ENCODE measurements at places on chromosomes 3 and 15. TPM values are rescaled to one million over a fixed set of nuclear protein-coding genes. Genes with fewer than 3 reads are reported as not detected.

The EXD1 gene
- total RNA-seq = not detected

The FBXL22 gene
- total RNA-seq = 0.78 TPM

The PCSK6 gene
- total RNA-seq = 2.4 TPM

The LSMEM2 gene
- not detected for total RNA-seq

The SOX14 gene
- total RNA-seq = not detected

The SNRPN gene
- total RNA-seq = 266 TPM

DNA sequence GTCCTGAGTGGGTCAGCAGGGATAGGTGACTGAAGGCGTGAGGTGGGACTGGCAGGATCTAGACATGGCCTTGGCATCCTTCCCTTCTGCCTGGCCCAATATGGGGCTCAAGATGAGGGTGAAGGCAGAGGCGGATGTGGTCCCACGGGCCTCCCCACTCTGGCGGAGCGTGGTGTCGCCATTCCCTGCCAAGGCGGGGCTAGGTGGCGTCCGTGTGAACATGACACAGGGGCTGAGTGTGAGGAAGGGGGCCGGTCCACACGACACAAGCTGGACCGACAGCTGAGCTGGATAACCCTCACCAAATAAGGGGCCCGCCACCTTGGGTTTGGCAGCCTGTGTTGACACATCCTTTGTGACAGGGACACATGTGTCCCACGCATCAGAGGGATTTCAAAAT lies 43.1 kb downstream of the ZNF710 start:
- H3K36me3 ChIP-seq = no peaks in the 10 kb centered on the region
- no peak overlapping the region for H3K27ac ChIP-seq
- no peaks in the 10 kb centered on the region for H3K27me3 ChIP-seq
- peaks cover 9% of the 10 kb centered on the region for H3K4me1 ChIP-seq
- DNase-seq = no peak

DNA sequence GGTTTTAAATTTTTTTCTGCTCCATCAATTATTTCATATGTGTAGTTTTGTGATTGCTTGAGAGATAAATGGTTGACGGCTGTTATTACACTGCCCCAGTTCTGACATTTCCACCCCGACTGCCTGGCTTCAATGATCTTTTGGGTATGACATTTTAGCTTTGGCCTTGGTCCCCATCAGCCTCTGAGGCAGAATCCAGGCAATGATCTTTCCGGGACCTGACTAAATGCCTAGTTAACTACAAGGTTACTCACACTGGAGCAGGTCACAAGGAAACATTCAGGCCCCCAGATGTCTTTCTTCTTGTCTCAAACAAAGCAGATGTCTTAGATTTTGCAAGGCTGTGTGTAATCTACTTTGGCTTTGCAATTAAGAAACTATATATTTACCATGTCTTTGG lies 61.1 kb upstream of the TMCO5A start:
- DNase-seq = no peak
- H3K27me3 ChIP-seq = no peaks in the 10 kb centered on the region
- no peaks in the 10 kb centered on the region for H3K4me1 ChIP-seq
- H3K27ac ChIP-seq = no peak overlapping the region

- H3K27ac ChIP-seq = no peak overlapping the region
- DNase-seq = no peak
- no peaks in the 10 kb centered on the region for H3K27me3 ChIP-seq
- no peak overlapping the region for H3K4me3 ChIP-seq
- no peaks in the 10 kb centered on the region for H3K4me1 ChIP-seq
These were observed 70.9 kb downstream of the DCUN1D1 start for GRCh38 chr3:182909318-182910040.

DNA sequence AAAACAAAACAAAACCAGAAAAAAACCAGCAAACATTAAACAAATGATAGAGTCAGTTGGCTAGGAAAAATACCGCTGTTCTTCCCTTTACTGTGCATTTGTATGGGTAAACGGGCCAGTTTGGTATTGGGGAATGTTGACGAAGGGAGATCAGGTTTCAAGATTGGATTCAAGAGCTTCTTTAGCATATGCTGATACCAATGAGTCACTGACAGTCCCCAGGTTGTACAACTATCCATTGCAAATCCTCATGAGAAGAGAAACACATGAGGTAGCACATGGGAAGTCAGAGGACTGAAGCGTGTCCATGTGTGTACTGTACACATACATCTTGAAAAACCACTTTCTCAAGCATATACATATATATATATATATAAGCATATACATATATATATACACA lies 25.6 kb downstream of the TIGIT start:
- H3K4me3 ChIP-seq = no peak overlapping the region
- no peak for DNase-seq
- no peaks in the 10 kb centered on the region for H3K36me3 ChIP-seq
- H3K27ac ChIP-seq = no peak overlapping the region
- H3K4me1 ChIP-seq = no peaks in the 10 kb centered on the region
- H3K27me3 ChIP-seq = no peaks in the 10 kb centered on the region

DNA sequence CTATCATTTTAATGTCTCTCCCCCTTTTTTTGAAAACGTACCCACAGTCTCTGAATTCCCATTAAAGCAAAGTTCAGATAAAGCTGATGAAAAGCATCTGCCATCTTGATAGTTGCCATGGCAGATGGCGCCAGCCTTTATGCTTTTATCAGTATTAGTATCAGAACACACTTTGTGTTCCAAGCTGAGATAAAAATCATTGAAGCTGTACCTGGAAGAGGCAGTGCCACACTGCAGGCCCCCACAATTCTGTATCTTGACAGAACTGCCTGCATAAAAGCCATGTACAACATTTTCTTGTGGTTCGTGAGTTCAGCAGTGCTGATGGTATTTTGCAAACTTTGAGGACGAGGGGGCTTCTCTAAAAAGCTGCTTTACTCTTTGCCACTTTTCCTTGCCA lies 311.7 kb downstream of the SATB1 start:
- no peak overlapping the region for H3K4me3 ChIP-seq
- H3K4me1 ChIP-seq = no peaks in the 10 kb centered on the region
- H3K36me3 ChIP-seq = no peaks in the 10 kb centered on the region
- no peaks in the 10 kb centered on the region for H3K27me3 ChIP-seq

GRCh38 chr15:92075764-92076163 lies 222.3 kb downstream of the SLCO3A1 start:
- DNase-seq = no peak
- no peak overlapping the region for H3K27ac ChIP-seq
- no peaks in the 10 kb centered on the region for H3K27me3 ChIP-seq
- H3K4me1 ChIP-seq = no peaks in the 10 kb centered on the region
- H3K4me3 ChIP-seq = no peak overlapping the region
- no peaks in the 10 kb centered on the region for H3K36me3 ChIP-seq

DNA sequence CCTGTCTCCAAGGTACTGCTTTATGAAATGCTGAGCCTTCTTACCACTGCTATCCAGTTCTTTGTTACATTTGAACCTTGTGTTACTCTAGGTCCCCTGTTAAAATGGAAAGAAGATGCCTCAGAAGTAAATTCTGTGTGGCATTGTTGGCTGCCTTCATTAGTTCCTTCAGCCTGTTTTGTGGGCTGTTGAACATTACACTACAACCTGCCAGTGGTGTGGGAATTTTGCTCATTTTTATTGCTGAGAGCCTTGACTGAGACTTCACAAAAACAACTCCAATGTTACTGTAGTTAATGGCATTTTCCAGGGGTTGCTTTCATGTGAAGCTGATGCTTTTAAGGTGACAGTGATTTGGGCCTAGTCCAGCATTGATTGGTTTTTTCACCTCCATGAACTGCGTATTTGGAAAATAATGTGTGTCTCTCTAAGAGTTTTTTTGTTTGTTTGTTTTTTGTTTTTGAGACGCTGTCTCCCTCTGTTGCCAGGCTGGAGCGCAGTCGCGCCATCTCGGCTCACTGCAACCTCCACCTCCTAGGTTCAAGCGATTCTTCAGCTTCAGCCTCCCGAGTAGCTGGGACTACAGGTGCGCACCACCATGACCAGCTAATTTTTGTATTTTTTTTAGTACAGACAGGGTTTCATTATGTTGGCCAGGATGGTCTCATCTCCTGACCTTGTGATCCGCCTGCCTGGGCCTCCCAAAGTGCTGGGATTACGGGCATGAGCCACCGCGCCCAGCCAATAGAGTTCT lies 4.3 kb downstream of the MAPK6 start:
- H3K27me3 ChIP-seq = no peaks in the 10 kb centered on the region
- H3K4me3 ChIP-seq = no peak overlapping the region
- no peaks in the 10 kb centered on the region for H3K36me3 ChIP-seq
- H3K27ac ChIP-seq = no peak overlapping the region
- peaks cover 24% of the 10 kb centered on the region for H3K4me1 ChIP-seq
- DNase-seq = no peak

DNA sequence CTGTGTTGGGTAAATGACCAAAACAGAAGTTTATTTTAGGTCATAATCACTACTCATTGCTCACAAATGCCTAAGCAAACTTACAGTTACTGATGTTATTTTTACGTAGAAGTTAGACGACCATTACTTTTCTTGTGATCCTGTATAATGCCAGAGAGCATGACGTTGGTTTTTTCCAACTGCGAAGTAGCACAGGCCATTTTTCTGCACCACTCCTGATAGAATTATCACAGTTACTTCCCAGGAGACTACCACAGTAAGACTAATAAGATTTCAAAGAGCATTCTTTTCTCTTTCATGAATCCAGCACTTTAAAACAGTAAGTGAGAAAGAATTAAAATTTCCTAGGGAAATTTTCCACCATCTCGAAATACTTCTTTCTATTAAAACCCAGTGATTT lies 19.8 kb downstream of the CD200 start:
- H3K4me3 ChIP-seq = no peak overlapping the region
- H3K4me1 ChIP-seq = no peaks in the 10 kb centered on the region
- no peaks in the 10 kb centered on the region for H3K36me3 ChIP-seq
- no peak for DNase-seq
- H3K27me3 ChIP-seq = no peaks in the 10 kb centered on the region

DNA sequence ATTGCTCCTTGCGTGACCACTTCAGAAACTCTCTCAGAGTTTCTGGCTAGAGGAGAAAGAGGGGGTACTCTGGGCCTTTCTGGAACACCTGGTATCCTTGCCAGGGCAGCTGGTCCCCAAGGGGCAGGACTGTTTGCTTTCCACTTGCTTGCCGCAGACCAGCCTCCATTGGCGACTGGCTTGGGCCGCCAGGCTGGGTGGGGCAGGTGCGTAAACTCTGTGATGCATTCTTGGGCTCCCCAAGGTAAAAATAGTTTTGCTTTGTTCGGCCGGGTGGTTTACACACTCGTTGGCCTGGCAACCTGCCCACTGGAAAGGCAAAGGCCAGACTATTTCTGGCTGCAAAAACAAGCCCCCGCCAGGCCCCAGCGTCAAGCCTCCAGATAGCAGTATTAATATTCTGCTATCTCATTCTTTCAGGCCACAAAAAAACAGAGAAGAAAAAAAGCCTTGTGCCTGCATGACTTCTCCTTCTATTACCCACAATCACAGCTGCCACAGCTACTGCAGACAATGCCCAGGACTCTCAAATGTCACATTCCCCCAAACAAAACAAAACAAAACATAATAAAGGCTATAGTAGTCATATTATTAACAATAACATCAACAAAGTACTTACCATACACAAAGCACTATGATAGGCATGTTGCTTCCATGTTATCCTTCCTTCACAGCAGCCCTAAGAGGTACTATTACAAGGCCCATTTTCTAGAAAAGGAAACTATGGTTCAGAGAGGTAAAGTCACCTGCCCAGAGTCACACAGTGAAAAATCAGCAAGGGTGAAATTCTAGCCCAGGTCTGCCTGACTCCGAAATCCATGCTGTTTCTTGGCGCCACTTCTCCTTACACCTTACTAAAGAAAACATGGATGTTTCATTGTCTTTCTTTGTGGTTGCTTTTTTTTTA lies 14.0 kb upstream of the SSUH2 start:
- H3K27me3 ChIP-seq = no peaks in the 10 kb centered on the region
- no peaks in the 10 kb centered on the region for H3K36me3 ChIP-seq
- no peak overlapping the region for H3K27ac ChIP-seq
- peak; percentile 72 for DNase-seq
- peaks cover 17% of the 10 kb centered on the region for H3K4me1 ChIP-seq

DNA sequence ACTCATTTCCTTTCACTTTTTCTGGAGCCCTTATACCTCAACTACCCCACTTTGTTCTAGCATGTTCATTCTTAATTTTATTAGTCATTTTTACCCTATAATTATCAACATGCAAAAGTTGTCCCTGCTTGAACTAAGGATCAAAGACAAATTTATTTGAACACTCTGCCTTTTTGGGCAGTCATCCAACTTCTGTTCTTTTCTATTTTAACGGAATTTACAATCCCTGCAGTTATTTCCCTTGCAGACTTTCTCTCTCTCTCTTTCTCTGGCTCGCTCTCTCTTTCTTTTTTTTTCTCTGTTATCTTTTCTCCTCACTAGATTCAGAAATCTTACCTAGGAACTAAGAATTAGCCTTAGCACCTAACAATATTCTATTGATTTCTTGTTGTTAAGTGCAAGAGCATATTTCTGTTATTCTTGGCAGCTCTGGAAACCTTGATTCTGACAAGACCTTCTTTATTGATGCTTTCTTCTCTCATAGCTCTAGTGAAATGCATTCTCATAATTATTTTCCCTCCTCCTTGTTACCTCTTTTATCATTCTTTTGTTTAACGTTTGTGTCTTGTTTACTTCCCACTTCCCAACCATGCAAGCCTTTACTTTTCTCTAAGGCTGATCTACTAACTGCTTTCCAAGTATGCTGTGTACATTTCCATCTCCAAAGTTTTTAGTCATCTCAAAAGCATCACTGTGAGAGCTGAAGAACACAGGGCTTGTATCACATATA lies 951.6 kb downstream of the DIPK2A start:
- H3K4me3 ChIP-seq = no peak overlapping the region
- H3K36me3 ChIP-seq = no peaks in the 10 kb centered on the region
- DNase-seq = no peak
- H3K27me3 ChIP-seq = no peaks in the 10 kb centered on the region

- H3K27ac ChIP-seq = no peak overlapping the region
- no peak overlapping the region for H3K4me3 ChIP-seq
- no peaks in the 10 kb centered on the region for H3K4me1 ChIP-seq
These were observed 131.0 kb downstream of the MEX3B start for GRCh38 chr15:81914734-81915256.

- peaks cover 9% of the 10 kb centered on the region for H3K4me1 ChIP-seq
- no peaks in the 10 kb centered on the region for H3K36me3 ChIP-seq
- H3K27me3 ChIP-seq = no peaks in the 10 kb centered on the region
- peak; percentile 85 for DNase-seq
- H3K4me3 ChIP-seq = peak within 1 kb of the TSS; percentile 63
These were observed at the start of gene ADAMTS9 for GRCh38 chr3:64687781-64688604. Gene ADAMTS9, minus strand, starts transcription at chr3:64688000. Its CDS starts 343 bp downstream, at chr3:64687657.

DNA sequence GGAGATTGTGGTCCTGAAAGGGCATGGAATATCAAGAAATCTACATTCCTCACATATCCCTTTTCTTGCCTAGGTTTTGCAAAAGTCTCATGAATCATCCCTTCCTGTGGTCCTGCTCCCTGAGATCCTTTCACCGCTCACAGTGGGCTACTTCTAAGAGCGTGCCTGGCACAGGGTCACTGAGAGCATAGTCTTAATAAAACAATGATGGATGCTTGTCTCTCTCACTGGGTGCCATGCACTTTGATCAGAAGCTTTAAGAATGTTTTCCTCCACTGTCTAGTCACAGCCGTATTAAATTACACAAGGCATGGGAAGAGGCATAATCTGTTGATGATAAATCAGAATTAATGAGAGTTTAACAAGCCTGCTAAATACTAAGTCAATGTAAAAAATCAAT lies 269.7 kb upstream of the ATP10A start:
- no peaks in the 10 kb centered on the region for H3K27me3 ChIP-seq
- H3K4me1 ChIP-seq = no peaks in the 10 kb centered on the region
- no peak overlapping the region for H3K27ac ChIP-seq
- no peaks in the 10 kb centered on the region for H3K36me3 ChIP-seq

- H3K4me3 ChIP-seq = no peak overlapping the region
- H3K27ac ChIP-seq = peak overlapping the region; percentile 68
- DNase-seq = peak; percentile 32
- no peaks in the 10 kb centered on the region for H3K4me1 ChIP-seq
- H3K36me3 ChIP-seq = no peaks in the 10 kb centered on the region
These were observed 48.6 kb upstream of the FLNB start for GRCh38 chr3:57959423-57960173.
